ENCODE measurements at places on chromosomes 11 and 22.

GRCh38 chr11:126764231-126764630 is 236.3 kb downstream of the KIRREL3 start:
- no peak for DNase-seq

GRCh38 chr22:21904250-21904789 is 36.9 kb upstream of the MAPK1 start:
- DNase-seq, result no peak

DNA sequence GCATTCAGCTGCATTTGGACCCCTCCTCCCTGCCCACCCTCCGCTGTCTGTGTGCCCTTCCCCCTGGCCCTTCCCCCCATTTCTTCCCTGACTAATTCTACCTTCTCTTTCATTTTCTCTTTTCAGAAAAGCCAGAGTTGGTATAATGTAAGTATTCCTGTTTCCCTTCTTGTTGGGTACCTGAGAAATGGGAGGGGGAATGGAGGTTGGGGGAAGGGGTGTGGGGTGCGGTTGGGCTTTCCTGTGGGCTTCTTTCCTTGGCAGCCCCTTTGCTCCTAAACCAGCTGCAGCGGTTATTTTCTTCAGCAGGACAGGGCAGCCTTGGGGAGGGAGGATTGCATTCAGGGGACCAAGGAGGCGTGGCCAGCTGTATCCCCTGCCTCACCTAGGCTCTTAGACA is 70.2 kb downstream of the SCN3B start:
- DNase-seq, result no peak

- DNase-seq, result peak; percentile 20
These were observed 32.9 kb downstream of the LRRC32 start for GRCh38 chr11:76637491-76638269.

GRCh38 chr22:46363611-46364321 is 28.3 kb downstream of the TRMU start:
- DNase-seq, result no peak

DNA sequence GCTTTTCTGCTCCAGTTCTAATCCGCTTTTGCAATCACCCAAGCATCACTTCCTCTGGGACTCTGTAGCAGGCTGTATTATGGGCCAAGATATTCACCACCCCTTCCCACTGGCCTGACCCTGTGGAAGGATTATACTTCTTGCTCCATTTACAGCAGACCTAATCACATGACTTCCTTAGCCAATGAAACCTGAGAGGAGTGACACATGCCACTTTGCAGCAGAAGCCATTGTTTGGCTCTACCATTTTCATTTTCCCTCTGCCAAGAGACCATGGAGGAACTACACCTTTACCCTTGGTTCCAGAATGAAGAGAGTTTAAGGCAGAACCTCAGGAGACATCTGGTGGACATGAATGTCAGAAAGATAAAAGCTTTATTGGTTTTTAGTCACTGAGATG is 134.9 kb upstream of the HSD17B12 start:
- DNase-seq, result no peak

GRCh38 chr11:65066315-65066714 is 8.0 kb upstream of the NAALADL1 start:
- no peak for DNase-seq

All from activated T-cell treated with anti-CD3 and anti-CD28 coated beads, Interleukin-2, amount 50 U/mL, for 24 hours (primary cell).